ENCODE measurements at places on chromosomes 6 and 20. TPM values are rescaled to one million over a fixed set of nuclear protein-coding genes. Genes with fewer than 3 reads are reported as not detected.

The PDRG1 gene
- total RNA-seq, result 5.2 TPM

The ZSCAN9 gene
- 10.7 TPM for total RNA-seq

The SRSF3 gene
- total RNA-seq, result 224 TPM

The C2 gene
- total RNA-seq, result not detected

The SLC52A3 gene
- total RNA-seq, result not detected

The PNLDC1 gene
- total RNA-seq, result 0.51 TPM

The KCNK16 gene
- total RNA-seq, result not detected

The PRKN gene
- total RNA-seq, result 0.34 TPM

The LINC00237 gene
- total RNA-seq, result not detected

The ME1 gene
- 7.8 TPM for total RNA-seq

The SLC32A1 gene
- not detected for total RNA-seq

The SLC22A16 gene
- not detected for total RNA-seq

The REM1 gene
- not detected for total RNA-seq

The HLA-DMA gene
- 1.2 TPM for total RNA-seq

The MYL9 gene
- total RNA-seq, result 3.7 TPM

The GPSM3 gene
- total RNA-seq, result 3.1 TPM

The MRAP2 gene
- total RNA-seq, result 3.1 TPM

The PI16 gene
- not detected for total RNA-seq

The FAM83C gene
- not detected for total RNA-seq

The LHFPL5 gene
- not detected for total RNA-seq

The PRIM2 gene
- total RNA-seq, result 16.2 TPM

The NR2E1 gene
- total RNA-seq, result not detected

The DEF6 gene
- total RNA-seq, result 0.88 TPM

Measured in dermis blood vessel endothelial cell (primary cell).